Fibroblast of skin of abdomen (primary cell): ENCODE measurements at places on chromosomes 6 and 20.

DNA sequence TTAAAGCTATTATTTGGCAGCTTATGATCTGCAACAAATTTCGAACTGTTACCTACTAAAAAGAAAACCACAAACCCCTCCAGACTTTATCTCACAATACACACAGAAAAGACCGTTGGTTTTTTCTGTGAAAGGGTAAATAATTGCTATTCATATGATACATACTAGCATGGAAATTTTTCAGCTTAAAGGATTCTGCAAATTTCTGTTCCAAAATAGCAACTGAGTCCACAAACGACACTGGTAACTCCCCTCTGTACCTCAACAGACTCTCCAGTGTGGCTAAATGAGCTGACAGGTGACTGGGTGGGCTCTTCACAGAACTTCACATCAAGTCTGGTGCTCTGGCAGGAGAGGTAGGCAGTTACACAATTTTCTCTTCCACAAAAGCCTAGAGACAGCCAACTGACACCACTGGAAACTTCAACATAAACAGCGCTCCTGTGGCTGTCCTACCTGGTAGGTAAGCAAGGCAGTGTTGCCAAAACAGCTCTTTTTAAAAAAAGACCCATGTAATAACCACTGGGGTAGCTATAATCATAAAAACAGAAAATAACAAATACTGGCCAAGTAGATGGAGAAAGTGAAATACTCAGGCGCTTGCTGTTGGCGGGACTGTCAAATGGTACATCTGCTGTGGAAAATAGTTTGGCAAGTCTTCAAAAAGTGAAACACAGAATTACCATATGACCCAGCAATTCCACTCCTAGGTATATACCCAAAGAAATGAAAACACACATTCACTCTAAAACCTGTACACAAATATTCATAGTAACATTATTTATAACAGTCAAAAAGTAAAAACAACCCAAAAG, 37.8 kb downstream of the ELOVL5 start:
- peak; percentile 37 for DNase-seq

DNA sequence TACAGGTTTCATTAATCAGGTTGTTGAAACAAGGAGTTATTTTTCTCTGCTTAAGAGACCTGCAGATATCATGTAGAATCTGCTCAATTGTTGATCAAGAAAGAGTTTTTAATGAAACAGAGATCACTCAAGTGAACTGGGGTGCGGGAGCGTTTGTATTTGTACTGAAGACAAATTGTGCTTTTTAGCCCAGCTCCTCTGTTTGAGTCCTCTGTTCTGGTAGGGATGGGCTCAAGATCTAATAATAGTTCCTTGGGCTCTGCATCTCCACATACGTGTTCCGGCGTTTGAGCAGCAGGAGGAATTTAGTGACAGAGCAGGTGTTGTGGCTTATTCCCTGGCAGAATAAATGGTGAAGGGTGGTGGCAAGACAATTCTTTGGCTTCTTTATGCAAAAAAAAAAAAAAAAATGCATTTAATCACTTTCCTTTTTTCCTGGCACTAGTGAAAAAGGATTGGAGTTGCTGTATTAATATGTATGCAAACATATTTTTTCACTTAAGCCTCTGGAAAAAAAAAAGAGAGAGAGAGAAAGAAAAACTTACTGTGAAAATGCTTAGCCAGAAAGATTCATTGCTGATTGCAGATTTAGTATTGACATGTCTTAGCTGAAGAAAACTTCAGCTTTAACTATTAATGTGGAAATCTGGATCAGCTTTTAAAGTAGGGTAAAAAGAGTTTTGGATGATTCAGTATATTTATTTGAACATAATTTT, 4.0 kb downstream of the CITED2 start:
- peak; percentile 73 for DNase-seq

DNA sequence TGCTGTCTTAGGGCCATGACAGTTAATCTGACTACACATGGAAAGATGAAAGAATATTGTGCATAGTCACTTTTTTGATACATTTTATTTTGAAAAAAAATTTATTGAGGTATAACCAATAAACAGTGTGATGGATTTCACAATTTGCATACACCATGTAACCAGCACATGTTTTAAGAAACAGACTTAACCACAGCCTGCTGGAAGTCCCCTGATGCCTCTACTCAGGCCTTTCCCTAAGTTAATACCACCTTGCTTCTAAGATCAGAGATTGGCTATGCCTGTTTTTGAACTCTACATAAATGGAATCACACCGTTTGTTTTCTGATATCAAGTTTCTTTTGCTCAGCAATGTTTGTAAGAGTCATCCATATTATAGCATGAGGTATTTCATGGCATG, 136.3 kb downstream of the CFAP61 start:
- DNase-seq: no peak

GRCh38 chr6:1770435-1770843, 160.7 kb downstream of the FOXC1 start:
- DNase-seq: peak; percentile 50

GRCh38 chr6:142372348-142372747, 70.5 kb downstream of the ADGRG6 start:
- peak; percentile 40 for DNase-seq

DNA sequence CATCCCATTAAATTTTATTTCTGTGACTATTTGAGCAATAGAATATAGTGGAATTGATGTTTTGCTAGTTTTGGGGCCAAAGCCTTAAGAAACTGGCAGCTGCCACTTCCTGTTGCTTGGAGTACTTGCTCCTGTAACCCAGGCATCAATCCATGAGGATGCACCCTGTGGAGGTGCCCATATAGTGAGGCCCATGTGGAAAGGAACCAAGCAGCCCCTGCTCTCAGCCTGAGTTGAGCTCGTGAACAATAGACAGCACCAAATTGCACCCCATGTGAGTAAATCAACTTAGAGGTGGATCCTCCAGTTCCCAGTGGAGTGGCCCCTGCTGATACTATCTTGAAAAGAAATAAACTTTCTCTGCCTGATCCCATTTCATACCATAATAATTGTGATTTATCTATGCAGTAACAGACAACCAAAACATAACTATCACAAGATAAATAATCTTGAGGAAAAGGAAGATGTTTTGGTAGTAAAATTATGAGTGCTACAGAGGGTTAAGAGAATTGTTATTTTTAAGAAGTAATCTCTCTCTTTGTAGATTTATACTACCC, 481.9 kb downstream of the TBC1D32 start:
- DNase-seq: no peak

- DNase-seq: peak; percentile 90
Measured at GRCh38 chr20:47231382-47232039, 125.0 kb downstream of the ZMYND8 start.

GRCh38 chr20:23003881-23004460, 31.1 kb upstream of the SSTR4 start:
- DNase-seq: no peak

GRCh38 chr6:19219931-19220330, 617.2 kb upstream of the ID4 start:
- DNase-seq: no peak

DNA sequence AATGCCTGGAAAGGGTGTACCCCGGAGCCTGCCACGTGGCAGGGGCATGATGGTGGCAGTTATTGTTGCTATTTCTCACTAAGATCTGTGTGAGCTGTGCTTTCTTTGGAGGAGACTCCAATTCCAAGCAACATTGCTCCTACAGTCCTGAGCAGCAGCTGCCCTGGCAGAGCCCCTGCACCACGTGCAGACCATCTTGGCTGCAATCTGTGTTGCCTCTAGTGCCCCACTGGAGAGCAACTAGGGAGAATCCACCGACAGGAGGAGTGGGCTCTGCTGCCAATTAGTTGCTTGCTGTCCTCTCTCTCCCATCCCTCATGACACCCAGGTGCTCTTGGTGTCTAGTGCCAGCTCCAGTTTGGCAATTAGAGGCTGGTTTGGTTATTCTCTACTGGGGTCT, 116.0 kb downstream of the PXDC1 start:
- DNase-seq: no peak

- no peak for DNase-seq
Measured at GRCh38 chr20:63220696-63221399, 4.9 kb upstream of the YTHDF1 start.

- DNase-seq: no peak
Measured at GRCh38 chr6:147530132-147531060, 21.9 kb downstream of the SAMD5 start.

- DNase-seq: no peak
Measured at GRCh38 chr6:136524936-136525413, 25.2 kb downstream of the MAP7 start.

DNA sequence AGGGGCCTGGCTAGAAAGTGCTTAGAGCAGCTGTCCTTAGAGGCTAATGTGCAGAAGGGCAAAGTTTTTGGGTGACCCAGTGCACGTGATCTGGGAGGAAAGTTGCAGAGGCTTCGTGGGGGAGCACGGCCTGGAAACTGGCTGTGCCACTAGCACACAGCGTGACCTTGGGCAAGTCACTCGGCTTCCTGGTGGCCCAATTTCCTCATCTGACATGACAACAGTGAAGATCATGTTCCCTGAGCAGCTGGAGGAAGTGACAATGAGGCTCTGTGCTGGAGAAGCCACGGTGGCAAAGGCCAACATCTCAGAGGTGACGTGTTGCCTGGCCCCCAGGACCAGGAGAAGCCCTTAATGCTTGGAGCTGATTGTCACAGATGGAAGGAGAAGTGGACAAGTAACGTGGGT, 99.5 kb downstream of the FOXC1 start:
- no peak for DNase-seq

GRCh38 chr6:142883011-142883410, 62.0 kb downstream of the HIVEP2 start:
- peak; percentile 75 for DNase-seq

- DNase-seq: no peak
Measured at GRCh38 chr6:90497411-90497810, 89.5 kb downstream of the MAP3K7 start.

- DNase-seq: peak; percentile 48
Measured at GRCh38 chr6:167350731-167351655, 26.1 kb downstream of the TTLL2 start.

DNA sequence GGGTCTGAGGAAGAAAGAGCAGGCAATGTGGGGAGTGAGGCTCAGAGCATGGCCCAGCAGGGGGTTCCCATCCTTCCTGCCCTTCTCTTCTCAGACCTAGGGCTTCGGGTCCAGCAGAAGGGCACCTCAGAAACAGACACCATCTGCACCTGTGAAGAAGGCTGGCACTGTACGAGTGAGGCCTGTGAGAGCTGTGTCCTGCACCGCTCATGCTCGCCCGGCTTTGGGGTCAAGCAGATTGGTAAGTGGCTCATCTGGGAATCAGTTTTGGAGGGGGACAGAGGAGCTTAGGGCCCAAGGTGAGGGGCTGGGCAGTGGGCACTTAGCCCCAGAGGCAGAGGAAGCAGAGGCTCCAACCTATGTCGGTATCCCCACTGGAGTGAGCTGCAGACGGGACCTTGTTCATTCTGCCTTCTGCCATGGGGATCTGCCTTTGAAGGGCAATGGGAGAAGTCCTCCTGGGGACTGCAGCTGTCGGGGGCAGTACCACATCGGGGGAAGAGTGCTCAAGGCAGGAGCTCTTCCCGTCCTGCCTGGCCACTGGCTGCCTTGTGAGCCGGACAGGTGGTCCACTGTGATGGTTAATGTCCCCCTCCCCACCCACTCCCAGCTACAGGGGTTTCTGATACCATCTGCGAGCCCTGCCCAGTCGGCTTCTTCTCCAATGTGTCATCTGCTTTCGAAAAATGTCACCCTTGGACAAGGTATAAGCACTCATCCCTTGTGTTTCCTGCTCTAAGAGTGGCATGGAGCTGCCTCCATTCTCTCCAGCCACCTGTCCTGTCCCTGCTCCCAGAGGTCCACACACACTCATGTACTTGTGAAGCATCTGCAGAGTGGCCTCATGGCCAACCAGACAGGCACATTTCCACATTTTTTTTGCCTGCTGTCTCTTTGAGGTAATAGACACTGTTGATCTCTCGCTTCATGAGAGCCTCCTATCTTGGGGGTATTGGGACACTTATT, 4.7 kb downstream of the CD40 start:
- no peak for DNase-seq

DNA sequence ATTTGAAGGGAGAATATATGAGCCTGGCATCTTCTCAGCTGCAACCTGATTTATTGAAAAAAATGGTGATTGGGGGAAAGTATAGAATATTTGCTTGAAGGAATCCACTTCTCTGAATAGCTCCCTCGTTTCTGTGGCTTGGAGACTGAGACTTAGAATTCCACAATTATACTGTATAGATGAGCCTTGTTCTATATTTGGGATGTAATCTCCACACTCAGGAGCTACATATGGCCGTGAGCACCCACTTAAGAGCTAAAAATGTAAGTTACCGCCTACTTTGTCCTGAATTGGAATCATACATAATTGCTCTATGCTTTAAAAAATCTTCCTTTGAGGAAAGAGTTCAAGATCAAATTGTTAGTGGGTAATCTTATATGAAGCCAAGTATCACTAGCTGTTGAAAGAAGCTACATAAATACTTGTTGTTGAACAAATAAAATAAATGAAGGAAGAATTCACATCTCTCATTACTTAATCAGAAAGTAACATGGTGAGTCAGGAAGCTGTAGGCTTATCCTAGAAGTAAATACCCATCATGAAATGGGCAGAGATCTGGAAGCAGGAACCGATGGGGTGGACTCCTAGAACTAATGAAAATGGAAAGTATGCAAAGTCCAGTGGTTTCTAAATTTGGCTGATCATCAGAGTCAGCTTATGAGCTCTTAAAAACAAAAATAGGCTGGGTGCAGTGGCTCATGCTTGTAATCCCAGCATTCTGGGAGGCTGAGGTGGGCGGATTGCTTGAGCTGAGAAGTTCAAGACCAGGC, 254.3 kb downstream of the SOX4 start:
- DNase-seq: no peak

DNA sequence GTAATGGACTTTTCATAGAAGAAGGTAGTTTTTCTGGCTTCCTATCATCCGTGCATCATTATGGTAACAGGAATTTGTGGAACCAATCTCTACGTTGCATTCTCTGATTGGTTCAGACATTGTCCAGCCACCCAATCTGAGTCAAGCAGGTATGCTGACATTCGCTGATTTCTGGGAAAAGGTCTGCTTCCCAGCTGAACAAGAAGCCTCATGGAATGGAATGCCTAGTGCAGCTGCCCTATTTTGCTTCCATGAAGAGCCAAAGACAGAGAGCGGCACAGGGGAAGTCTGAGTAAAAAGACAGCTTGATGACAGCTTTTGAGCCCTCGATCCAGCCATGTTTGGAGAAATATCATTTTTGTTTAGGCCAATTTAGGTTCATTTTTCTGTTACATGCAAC, 38.5 kb upstream of the TXLNB start:
- DNase-seq: peak; percentile 39

- DNase-seq: peak; percentile 84
Measured at GRCh38 chr6:15443119-15443830, 197.4 kb downstream of the JARID2 start.

DNA sequence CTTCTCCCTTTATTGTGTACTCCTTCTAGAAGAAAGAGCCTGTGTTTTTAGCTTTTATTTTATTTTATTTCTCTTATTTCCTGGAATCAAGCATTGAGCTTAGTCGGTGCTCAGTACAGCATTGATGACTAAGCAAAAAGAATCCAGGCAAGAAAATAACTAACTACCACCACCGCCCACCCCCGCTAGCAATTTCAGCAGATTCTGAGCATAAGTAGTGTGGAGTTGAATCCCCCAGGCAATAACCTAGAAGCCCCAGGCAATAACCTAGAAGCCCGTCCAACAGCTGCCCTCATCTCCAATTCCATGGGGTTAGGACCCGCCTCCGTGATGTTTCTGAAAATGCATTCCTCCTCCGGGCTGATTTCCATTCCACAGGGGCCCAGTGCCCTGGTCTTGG, 258.0 kb upstream of the TAB2 start:
- DNase-seq: peak; percentile 63

GRCh38 chr20:57468523-57469417, 56.2 kb downstream of the CTCFL start:
- DNase-seq: no peak
